ENCODE measurements at places on chromosomes 1 and 21.
A peak's percentile ranks its signal among the peaks of the same experiment; 100 is the strongest.

DNA sequence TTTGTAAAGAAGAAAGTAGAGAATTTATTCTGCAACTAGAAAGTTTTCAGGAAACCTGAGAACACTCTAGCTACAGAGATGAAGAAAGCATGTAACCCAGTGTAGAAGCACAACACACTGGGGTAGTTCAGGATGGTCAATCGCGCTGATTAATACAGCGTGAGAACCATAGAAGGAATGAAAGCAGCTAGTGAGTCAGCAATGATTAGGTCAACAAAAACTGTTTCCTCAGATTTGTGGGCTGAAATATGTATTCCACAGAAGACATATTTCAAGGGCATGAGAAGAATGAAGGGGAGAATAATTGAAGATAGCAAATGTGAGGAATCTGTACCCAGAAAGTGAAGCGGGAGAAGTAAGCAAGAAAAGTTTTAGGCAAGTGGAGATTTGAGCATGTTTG, 97.8 kb upstream of the ADGRL2 start:
- DNase-seq = no peak

GRCh38 chr1:4119516-4120220, 219.6 kb upstream of the C1orf174 start:
- DNase-seq = no peak

DNA sequence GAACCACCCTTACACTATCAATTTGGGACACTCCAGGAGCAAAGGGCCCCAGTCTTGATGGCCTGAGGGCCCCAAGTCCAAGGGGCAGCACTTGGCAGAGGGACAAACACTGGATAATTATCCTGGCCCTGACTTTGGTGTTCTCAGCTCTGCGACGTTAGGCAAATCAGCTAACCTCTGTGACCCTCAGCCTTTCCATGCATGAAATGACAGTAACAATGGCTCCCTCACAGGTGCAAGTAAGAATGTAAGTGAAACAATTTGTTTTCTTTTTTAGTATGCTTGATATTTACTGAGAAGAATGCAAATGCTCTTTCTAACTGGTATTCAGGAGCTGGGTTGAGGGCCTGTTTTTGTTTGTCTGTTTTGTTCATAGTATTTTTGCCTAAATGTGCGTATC, 61.6 kb upstream of the PRDX6 start:
- no peak for DNase-seq

- DNase-seq = no peak
Measured at GRCh38 chr1:19661721-19662228, 2.9 kb upstream of the HTR6 start.

GRCh38 chr1:21069549-21069948, 107.1 kb downstream of the EIF4G3 start:
- no peak for DNase-seq

DNA sequence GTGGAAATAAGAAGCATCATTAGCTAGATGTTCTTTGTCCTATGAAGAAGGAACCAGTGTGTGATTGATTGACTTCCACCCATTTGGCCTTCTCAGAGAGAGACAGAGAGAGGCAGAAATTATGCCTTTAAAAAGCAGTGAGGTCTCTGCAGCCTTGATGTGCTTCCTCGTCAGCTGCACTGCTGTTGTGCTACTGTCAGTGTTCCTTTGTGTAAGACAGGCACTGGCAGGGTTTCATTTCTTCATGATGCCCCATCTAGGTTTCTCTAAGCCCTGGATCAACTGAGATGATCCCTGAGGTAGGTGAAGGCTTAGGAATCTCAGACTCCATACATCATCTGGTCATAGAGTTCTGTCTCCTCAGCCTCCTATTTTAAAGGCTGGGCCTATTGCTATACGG, 34.9 kb downstream of the GPR3 start:
- DNase-seq = no peak

DNA sequence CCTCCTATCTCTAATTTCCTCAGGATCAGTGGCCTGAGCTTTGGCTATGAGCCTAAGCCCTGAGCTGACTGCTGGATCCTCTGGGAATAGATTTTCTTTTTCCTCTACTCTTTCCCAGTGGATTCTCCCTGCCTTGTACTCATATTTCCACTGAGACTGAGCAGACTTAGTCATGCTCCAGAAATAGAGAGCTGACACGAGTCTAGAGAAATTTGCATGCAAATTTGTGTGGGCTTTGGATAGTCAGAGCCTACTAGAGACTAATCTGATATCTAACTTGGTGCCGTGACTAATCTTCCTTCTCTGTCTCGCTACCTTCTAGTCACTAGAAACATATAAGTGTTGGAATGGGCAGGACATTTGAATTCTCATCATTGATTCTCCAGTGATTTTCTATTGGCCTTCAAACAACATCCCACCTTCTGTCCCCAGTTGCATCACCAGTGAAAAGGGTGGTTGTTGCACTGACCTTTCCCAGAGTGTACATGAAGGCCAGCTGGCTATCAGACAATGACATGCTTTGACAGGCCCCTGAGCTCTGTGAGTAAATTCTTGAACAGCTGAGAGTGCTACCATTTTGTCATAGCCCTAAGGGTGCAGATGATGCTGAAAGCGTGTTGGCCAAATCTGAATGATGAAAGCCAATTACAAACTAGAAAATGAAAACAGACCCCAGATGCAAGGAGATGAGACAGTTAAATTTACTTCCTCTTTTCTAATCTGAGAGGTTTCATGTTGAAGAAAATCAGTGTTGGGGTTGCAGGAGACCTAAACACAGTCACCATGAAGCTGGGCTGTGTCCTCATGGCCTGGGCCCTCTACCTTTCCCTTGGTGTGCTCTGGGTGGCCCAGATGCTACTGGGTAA, at the start of gene FCRLA:
TSS of gene FCRLA (plus strand) at position 748 of the 866 bp plus-strand sequence. CDS start at position 784, 36 bp downstream.
- no peak for DNase-seq

DNA sequence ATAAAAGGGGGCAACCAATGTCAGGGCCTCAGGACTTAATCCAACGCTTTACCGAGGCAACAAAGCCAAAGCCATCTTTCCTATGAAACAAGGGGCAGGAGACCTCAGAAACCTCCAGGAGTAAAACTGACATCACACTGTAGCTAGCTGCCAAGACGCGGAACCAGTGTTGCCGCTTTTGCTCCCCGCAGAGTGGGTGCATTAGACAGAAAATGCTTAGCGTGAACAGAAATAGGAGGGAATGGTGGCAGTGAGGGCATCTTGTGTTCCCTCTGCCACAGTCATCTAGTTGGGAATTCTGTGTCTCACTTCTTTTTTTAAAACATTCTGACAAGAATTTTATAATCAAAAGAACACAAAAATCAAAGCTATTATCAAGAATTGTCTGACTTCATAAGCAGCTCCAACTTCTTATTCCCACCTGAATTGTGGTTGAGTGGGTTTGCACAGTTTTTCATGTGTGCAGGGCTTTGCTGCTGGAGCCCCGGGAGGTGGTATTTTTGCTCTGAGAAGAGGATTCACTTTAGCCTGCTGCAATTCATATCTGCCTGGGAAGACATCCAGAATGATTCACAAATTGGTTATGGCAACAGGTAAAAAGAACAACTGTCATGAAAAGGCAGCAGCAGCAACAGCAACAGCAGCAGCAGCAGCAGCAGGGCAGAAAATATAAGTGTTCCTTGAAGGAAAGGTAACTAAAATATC, 82.2 kb upstream of the DIRAS3 start:
- no peak for DNase-seq

- no peak for DNase-seq
Measured at GRCh38 chr1:78224246-78224785, 178.6 kb downstream of the GIPC2 start.

DNA sequence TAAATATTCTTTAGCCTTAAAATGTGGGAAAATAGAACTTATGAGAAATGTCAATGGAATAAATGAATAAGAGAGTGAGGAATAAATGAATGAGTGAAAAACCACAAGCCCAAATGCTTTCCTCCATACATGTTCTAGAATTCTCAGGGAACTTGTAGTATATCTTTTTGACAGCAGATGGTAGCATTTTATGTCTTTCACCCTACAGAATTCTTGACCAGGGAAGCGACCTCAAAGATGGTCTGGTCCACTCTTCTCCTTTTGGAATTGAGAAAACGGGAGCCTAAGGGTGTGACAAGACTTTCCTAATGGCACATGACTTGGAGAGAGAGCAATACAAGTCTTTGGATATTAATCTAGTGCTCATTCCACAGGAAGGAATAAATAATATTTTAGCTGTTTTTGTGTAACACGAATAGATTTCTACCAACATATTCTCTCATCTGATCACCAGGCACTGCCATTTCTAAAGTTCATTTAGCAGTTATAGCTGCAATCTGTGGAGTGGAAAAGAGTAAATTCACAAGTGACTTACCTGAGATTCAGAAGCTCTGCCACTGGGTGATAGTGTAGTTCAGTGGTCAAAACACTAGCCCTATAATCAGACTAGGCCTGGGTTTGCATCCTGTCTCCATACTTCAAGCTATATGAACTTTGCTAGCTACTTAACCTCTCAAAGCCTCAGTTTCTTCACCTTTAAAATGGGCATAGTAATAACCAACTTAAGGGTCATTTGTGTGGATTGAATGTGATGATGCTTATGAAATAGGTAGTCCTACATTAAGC, 15.0 kb upstream of the F5 start:
- no peak for DNase-seq

DNA sequence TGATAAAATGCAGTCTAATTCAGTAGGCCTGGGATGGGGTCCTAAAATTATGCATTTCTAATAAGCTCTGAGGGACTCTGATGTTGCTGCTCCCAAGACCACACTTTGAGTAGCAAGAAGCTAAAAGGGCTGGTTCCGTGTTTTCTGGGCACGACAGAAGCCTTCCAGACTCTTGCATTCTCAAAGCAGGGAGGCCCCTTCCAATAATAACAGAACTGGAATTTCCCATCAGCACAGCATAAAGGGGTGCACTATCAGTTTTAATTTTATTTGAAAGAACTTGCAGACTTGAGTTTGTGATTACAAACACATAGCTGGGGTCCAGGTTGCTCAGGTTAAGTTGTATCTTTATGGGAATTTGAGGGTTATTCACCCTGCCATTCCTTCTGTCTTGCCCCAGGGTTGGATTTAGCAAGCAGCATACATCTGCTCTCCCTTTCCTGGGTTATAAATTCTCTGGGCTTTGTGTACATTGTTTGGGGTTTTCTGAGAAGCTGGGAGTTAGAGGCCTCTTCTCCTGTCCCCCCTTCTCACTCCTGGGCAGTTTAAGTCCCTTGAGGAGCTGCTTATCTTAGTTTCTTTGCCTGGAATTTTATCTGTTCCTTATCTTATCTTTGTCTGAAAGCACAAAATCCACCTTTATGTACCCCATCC, 94.2 kb upstream of the SLC2A1 start:
- no peak for DNase-seq

DNA sequence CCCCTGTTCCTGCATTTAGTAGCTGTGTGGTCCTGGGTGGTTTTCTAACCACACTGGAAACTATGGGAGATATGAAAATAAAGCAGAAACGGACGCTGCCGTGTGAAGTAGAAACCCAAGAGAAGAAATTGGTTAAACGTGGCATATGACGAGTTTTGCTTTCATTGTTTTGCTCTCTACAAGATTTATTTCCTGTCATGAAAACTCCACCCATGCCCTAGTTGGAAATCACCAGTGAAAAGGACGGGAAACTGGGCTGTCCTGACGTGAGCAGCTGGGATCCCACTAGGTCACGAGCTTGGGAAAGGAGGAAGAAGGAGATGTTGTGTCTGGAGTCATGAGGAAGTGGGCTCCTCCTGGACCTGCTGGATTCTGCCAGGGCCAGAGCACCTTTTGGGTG, 120.8 kb upstream of the GADD45A start:
- no peak for DNase-seq

DNA sequence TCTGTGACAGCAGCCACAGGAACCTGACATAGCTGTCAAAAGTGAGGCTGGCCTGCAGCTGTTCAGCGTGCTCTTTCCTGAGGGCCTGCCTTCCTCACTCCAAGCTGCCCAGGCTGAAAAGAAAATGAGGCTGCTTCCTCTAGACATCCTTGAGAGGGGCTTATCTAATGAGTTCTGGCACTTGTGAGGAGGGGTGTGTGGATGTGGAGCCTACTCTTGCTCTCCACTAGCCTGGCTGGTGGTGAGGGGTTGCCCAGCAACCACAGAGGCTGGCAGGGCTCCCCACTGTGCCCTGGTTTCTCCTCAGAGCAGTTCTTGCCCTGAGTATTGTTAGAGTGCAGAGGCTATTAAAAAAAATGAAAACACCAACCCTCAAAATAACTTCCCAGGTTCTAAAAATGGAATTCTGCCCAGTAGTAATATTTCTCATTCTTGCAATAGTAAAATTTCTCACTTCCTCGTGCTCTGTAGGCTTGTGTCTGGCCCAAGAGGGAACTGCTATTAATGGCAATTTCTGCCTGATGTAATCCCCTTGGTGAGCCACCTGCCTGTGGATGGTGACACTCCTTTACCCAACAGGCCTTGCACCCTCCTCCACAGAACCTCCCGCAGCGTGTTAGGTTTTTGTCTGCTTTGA, 52.6 kb upstream of the EPS8L3 start:
- no peak for DNase-seq

DNA sequence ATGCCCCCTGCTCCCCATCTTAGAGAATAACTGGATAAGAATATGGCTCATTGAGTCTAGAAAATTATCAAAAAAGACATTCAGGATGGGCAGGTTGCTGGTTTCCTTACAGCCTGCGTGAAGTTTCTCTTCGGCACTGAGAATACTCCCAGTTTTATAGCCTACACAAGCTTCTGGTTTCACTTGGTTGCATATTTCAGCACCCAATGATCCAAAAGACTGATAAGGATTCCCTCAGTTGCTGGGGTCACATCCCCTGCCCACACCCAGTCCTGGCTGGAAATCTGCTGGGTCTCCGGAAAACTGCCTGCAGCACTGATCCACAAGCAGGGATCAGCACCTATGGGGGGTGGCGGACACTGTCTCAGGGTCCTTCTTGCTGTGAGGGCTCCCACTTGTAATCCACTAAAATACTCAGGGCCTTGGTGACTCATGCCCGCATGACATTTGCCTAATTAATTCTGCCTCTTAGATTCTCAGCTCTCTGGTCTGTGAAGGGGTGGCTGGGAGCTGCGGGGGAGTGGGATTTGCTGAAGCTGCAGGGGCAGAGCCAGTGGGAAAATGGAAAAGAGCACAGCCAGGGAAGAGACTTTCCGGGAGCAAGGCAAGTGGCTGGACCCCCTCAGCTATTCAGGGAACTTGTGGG, 142.5 kb downstream of the ZNF648 start:
- no peak for DNase-seq

DNA sequence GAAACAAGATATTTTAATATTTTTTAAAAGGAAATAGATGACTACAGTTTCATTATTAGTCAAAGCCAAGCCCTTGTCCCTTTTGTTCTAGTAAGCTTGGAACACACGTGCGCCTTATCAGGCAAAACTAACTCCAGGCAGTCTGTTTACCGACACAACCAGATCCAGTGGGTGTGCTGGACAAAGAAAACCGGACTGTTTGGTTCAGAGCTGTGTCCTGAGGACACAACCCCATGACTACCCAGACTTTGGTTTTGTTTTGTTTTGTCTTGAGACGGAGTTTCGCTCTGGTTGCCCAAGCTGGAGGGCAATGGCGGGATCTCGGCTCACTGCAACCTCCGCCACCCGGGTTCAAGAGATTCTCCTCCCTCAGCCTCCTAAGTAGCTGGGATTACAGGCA, 13.9 kb upstream of the RHOU start:
- peak; percentile 97 for DNase-seq

- DNase-seq = no peak
Measured at GRCh38 chr1:115832651-115833050, 8.3 kb downstream of the NHLH2 start.
